Activated CD8-positive, alpha-beta T cell treated with anti-CD3 and anti-CD28 coated beads for 36 hours (primary cell): ENCODE measurements at places on chromosomes 3 and 15.
A peak's percentile ranks its signal among the peaks of the same experiment; 100 is the strongest.

GRCh38 chr3:139120086-139121056 is 75.7 kb upstream of the PRR23C start:
- DNase-seq, result no peak
- H3K27me3 ChIP-seq, result no peaks in the 10 kb centered on the region
- H3K4me3 ChIP-seq, result no peak overlapping the region
- H3K27ac ChIP-seq, result no peak overlapping the region
- no peaks in the 10 kb centered on the region for H3K4me1 ChIP-seq
- H3K36me3 ChIP-seq, result no peaks in the 10 kb centered on the region

DNA sequence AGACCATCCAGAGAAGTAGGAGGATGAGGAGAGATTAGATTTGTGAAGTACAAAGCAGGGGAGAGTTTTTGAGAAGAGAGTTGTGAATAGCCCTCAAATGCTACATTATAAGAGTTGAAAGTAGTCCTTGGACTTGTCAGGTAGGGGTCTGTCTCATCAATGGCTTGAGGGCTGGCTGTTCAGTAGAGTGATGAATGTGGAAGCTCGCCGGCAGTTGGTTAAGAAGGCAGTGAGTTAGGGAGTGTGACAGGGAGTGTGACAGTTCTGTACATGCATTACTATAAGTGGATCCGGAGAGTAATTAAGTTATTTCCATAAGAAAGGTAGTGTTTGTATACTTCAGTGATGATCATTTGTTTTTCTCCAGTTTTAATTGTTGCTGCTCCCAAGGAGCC is 32.5 kb downstream of the SLMAP start:
- no peaks in the 10 kb centered on the region for H3K36me3 ChIP-seq
- no peak overlapping the region for H3K27ac ChIP-seq
- H3K27me3 ChIP-seq, result no peaks in the 10 kb centered on the region
- no peak overlapping the region for H3K4me3 ChIP-seq
- DNase-seq, result no peak

- no peaks in the 10 kb centered on the region for H3K4me1 ChIP-seq
- H3K27me3 ChIP-seq, result no peaks in the 10 kb centered on the region
Measured at GRCh38 chr3:117366574-117366973, 657.0 kb downstream of the TUSC7 start.

DNA sequence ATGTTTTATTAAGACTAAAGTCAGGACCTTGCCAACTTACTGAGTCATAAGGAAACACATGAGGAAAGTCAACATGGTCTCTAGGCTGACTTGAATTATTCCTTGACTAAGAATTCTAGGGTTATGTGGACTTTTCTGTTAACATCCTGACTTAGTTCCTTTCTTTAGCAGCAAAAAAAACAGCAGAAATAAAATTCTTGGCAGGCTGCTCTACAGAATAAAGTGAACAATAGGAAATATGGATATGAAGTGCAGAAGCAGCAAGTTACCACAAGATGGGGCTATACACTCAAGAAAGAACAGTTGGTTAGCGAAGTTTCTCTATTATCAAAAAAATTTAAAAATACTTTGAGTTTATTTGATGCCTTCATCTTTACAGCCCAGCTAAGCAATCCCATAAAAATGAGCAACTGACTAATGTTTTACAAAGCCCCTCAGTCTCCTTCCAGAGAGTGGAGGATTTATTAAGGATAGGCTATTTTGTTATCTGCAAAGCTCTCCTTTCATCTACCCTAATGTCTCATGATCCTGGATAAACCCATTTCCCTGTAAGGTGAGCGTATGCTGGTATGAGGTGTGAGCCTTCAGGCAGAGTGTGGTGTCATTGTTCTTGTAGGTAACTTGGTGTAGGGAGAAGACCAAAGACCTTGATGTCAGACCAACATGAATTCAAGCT is 23.1 kb upstream of the MCCC1 start:
- H3K27ac ChIP-seq, result no peak overlapping the region
- no peaks in the 10 kb centered on the region for H3K36me3 ChIP-seq
- H3K27me3 ChIP-seq, result peaks cover 3% of the 10 kb centered on the region

DNA sequence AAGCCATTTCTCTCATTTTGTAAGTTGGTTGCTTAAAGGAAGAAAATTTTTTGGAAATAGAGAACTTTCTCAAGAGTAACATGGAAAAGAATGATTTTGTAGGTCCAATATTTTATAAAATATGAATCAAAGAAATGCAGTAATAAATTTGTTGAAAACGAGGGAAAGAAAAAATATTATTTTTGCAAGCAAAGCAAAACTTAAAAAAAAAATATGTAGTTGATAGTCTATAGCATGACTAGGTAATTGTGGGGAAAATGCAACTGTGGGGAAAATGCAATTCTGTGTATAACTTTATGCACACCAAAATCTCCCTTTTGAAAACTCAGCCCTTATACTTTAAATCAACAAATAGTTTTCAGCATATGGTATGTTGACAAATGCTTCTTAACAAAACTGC is 604.0 kb upstream of the AGTR1 start:
- H3K27ac ChIP-seq, result no peak overlapping the region
- no peak overlapping the region for H3K4me3 ChIP-seq
- H3K4me1 ChIP-seq, result no peaks in the 10 kb centered on the region
- H3K36me3 ChIP-seq, result no peaks in the 10 kb centered on the region

DNA sequence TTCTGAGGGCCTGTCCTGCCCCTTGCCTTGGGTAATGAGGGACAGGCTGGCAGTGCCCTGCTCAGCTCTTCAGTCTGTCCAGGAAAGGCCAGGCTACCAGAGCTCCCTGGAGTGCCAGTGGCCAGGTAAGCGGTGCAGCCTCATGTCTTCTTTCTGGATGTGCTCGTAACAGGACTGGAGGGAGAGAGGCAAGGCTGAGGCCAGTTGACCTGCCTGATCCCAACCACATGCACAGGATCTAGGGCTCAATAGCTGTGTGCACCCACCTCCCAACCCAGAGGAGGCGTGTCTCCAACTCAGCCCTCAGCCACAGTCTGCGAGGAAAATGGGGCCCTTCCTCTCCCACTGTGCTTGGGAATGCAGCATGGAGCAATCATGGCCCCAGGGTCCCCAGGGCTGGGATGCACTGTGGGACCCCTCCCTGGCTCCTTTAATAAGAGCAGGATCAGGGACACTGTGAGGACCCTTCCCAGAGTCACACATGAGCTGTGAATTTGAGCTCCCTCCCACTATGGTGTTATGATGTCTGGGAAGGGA is 22.5 kb downstream of the ALS2CL start:
- no peak overlapping the region for H3K4me3 ChIP-seq
- no peak overlapping the region for H3K27ac ChIP-seq
- H3K4me1 ChIP-seq, result no peaks in the 10 kb centered on the region
- no peak for DNase-seq

GRCh38 chr15:86041399-86041798 is 38.3 kb upstream of the AGBL1 start:
- H3K27me3 ChIP-seq, result peaks cover 1% of the 10 kb centered on the region
- no peak overlapping the region for H3K27ac ChIP-seq
- H3K4me3 ChIP-seq, result no peak overlapping the region

DNA sequence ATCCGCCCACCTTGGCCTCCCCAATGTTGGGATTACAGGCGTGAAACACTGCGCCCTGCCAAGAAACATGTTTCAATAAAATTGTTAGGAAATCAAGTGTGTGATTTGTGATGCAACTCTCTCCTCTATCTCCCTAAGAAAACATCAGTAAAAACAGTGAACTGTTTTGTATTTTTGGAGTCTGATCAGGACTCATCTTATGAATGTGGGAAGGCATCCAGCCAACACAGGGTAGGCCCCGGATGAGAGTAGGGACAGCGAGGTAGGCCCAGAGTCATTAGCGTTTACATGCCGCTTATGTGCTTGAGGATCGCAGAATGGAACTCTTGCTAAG is 884 bp upstream of the GLYCTK start:
- peak overlapping the region; percentile 79 for H3K4me3 ChIP-seq
- DNase-seq, result no peak
- no peaks in the 10 kb centered on the region for H3K27me3 ChIP-seq
- H3K4me1 ChIP-seq, result peaks cover 51% of the 10 kb centered on the region
- peak overlapping the region; percentile 100 for H3K27ac ChIP-seq

DNA sequence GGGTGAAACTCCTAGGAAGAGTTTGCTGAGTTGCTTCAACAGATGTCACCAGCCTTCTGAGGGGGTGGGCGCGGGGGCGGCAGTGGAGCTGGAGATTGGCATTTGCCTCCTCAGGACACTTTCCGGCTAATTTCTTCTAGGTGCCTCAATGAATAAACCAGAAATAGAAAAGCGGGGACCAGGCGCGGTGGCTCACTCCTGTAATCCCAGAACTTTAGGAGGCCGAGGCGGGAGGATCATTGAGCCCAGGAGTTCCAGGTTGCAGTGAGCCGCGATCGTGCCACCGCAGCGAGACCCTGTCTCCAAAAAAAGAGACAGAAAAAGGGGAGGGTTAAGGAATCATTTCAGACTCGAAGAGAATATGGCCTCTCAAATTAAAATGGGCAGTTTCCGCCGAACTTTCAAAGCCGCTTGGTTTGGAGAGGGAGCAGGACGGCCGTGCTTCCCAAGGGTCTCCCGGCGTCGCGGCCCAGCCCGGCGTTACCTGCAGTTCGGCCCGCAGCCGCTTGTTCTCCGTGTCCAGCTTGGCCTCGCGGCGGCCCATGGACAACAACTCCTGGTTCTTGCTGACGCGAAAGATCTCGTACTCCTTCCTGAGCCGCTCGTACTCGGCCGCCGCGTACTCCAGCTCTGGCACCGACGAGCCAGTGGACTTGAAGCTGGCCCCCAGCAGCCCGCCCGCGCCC is 587 bp downstream of the NPHP3 start:
- DNase-seq, result peak; percentile 35
- peak overlapping the region; percentile 91 for H3K4me3 ChIP-seq
- H3K4me1 ChIP-seq, result peaks cover 37% of the 10 kb centered on the region
- H3K27ac ChIP-seq, result peak overlapping the region; percentile 83
- H3K27me3 ChIP-seq, result no peaks in the 10 kb centered on the region
- peaks cover 27% of the 10 kb centered on the region for H3K36me3 ChIP-seq

DNA sequence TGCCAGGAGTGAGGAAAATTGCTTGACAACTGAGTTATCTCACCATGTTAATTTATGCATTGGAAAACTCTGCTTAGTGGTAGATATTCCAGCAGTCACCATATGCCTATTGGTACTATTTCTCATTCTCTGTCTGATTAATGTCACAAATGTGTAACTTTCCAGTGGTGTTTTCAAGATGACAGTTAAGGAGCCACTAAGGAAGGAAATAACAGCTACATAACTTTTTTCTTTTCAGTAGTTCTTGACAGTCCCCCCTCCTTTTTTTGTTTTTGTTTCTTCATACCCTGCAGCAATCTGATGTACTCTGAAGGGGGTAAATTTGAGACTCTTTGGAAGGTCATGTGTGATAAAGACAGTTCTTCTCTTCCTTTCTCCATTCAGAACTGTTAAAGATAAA is 13.1 kb downstream of the RASA2 start:
- H3K4me1 ChIP-seq, result peaks cover 58% of the 10 kb centered on the region
- H3K4me3 ChIP-seq, result peak overlapping the region; percentile 63
- H3K27me3 ChIP-seq, result no peaks in the 10 kb centered on the region
- H3K27ac ChIP-seq, result peak overlapping the region; percentile 97
- peaks cover 40% of the 10 kb centered on the region for H3K36me3 ChIP-seq

- H3K4me1 ChIP-seq, result no peaks in the 10 kb centered on the region
- no peaks in the 10 kb centered on the region for H3K36me3 ChIP-seq
- H3K27me3 ChIP-seq, result peaks cover 11% of the 10 kb centered on the region
- no peak for DNase-seq
- H3K4me3 ChIP-seq, result no peak overlapping the region
Measured at GRCh38 chr15:101046826-101047225, 127.7 kb downstream of the LRRK1 start.

DNA sequence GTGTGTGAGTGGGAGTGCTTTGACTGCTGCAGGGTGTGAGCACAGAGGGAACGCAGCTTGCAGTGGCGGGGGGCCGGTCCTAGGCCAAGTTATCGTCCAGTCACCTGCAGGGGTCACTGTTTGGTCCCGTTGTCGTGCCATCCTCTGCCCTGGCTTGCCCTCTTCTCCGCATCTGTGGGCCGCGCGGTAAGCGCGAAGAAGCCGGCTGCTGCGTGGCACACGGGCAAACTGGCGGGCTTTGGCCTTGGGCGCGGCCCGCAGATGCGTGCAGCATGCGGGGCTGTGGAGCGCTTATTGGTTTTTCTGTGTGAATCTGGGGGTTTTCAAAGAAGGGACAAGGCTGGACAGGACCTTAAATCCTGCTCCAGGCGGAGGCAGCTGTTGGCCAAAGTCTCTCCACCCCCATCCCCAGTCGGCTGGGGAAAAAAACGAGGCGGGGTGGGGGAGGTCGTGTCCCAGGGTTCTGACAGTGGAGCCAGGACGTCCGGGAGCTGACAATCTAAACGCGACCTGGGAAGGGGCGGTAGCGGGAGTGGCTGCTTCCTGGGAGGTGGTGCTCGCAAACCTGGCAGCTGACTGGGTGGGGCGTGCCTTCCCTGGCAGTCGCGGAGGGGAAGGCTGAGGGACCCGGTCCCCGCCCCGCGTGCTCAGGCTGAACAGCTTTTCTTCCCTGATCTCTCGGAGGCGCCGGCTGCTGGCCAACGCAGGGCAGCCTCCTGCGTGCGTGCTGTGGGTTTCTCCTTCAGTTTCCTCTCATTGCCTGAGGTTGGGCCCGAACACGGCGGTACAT is 39.7 kb upstream of the VEPH1 start:
- H3K4me1 ChIP-seq, result no peaks in the 10 kb centered on the region
- H3K36me3 ChIP-seq, result no peaks in the 10 kb centered on the region
- H3K4me3 ChIP-seq, result no peak overlapping the region
- H3K27me3 ChIP-seq, result peaks cover 32% of the 10 kb centered on the region

DNA sequence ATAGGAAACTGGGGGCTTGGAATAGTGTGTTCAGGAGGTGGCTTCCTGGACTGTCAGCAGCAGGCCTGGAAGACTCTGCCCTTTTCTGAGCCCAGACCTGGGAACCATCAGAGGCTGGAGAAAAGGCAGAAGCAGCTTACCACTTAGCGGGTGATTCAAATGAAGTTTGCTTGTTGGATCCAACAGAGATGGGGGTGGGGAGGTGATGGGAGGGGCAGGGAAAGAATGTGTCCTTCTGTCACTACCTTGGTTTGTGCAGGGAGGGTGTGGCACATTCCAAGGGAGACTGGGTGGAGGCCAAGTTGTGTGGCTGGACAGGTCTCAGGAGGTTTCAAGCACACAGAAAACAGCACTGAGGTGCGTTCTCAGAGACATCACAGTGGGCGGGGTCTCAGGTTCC is 58.8 kb downstream of the TRAK1 start:
- H3K4me1 ChIP-seq, result peaks cover 26% of the 10 kb centered on the region
- H3K4me3 ChIP-seq, result no peak overlapping the region
- peaks cover 4% of the 10 kb centered on the region for H3K36me3 ChIP-seq
- no peak for DNase-seq
- no peaks in the 10 kb centered on the region for H3K27me3 ChIP-seq
- H3K27ac ChIP-seq, result no peak overlapping the region

- H3K36me3 ChIP-seq, result peaks cover 19% of the 10 kb centered on the region
- peak; percentile 20 for DNase-seq
- H3K27ac ChIP-seq, result peak overlapping the region; percentile 98
- H3K4me3 ChIP-seq, result peak overlapping the region; percentile 92
- peaks cover 33% of the 10 kb centered on the region for H3K4me1 ChIP-seq
Measured at GRCh38 chr3:129398803-129399144, 29.7 kb downstream of the EFCAB12 start.

DNA sequence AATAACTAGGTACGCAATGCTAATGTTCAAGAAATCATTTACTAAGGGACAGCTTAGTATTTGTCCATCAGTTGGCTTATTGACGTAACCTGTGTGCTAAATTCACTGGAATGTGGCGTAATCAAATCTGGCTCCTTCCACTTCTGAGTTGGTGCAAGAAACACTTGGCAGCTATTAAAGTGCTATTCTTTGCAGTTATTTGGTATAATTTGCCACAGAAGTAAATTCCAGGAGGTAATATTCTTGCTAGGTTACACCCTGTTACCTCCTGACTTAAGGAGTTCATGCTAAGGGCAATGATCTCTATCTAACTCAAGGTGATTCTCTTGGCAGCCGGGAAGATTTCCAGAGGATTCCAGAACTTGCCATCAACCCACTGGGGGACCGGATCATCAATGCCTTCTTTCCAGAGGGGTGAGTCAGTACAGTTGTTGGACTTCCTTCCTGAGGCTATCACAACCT is 25.5 kb downstream of the CHP1 start:
- H3K27me3 ChIP-seq, result no peaks in the 10 kb centered on the region
- no peak overlapping the region for H3K27ac ChIP-seq
- H3K4me3 ChIP-seq, result no peak overlapping the region
- DNase-seq, result no peak
